AG09309 (cell line): ENCODE measurements at places on chromosomes 5 and 9.

DNA sequence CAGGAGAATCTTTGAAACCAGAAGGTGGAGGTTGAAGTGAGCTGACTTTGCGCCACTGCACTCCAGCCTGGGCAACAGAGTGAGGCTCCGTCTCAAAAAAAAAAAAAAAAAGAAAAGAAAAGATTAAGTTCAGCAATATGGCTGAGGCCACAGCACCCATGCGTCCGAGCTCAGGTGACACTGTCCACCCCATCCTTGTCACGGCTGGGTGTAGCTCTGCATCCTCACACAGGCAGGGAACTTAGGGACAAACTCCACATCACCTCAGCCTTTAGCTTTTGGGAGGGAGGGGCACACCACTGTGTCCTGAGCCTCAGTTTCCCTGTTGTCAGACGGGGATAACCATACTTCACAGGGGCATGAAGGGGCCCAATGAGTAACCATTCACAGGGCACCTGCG is 15.5 kb downstream of the FGD3 start:
- DNase-seq, result no peak

DNA sequence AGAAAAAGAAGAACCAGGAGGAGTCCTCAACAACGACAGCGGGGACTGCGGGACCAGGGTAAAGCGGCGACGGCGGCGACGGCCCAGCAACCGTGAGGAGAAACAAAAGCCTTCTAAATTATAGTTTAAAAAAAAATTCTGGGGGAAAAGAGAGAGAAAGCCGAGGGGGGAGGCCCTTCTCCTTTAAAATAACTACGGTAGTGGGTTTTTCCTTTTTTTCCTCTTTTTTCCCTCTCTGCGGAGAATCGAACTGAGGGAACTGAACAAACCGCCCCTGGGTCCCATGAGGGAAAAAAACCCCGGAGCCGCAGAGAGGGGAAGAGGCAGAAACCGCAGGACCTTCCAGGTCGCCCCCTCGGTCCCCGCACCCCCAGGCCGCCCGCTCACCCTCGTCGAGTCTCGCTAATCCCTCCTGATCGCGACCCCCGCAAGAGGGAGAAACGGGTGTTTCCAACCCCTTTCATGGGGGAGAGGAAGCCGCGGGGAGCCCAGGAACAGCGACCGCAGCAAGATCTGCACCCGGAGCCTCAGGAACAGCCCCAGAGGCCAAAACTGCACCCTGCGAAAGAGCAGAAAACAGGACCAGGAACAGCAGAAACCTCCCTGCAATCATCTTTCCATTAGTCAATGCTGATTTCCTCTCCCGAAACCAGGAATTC is 453 bp downstream of the CPEB4 start:
- no peak for DNase-seq

GRCh38 chr5:71946343-71947030 is 160.8 kb upstream of the MAP1B start:
- no peak for DNase-seq

- DNase-seq, result no peak
Observed at GRCh38 chr9:98583417-98583816, 125.3 kb downstream of the GABBR2 start.

DNA sequence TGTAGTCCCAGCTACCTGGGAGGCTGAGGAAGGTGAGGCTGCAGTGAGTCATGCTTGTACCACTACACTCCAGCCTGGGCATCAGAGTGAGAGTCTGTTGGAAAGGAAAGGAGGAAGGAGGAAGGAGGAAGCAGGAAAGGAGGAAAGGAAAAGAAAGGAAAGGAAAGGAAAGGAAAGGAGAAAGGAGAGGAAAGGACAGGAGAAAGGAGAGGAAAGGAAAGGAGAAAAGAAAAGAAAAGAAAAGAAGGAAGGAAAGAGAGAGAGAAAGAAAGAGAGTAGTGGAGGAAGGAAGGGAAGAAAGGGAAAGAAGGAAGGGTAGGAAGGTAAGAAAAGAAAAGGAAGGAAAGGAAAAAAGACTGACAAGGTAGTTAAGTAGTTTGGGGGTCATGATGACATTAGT is 162.6 kb upstream of the SLC12A2 start:
- no peak for DNase-seq
